Stimulated activated CD8-positive, alpha-beta memory T cell treated with anti-CD3 and anti-CD28 coated beads, Interleukin-7, amount 100 ng/mL, for 1 hour (primary cell): ENCODE measurements at places on chromosomes 3 and 15.

DNA sequence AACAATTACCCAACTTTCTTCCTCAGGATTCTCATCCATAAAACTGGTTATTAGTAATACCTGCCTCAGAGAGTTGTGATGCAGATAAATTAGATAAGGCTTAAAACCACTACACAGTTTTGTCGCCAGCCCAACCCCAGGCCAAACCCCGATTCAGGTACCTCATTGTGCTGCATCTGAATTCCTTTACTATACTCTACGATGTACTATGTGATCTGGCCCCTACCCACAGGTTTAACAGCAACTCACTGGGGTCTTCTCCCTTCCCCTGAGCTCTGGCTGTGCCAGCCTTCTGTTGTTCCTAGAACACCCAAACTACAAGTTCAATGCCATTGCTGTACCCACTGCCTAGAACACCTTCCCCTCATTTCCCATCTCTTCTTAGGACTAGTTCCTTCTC, 64.6 kb downstream of the MYO5A start:
- no peak for DNase-seq

- DNase-seq, result no peak
Measured at GRCh38 chr3:147411238-147411814, 2.2 kb downstream of the ZIC1 start.

GRCh38 chr3:12716605-12717151, 42.4 kb downstream of the TMEM40 start:
- no peak for DNase-seq

DNA sequence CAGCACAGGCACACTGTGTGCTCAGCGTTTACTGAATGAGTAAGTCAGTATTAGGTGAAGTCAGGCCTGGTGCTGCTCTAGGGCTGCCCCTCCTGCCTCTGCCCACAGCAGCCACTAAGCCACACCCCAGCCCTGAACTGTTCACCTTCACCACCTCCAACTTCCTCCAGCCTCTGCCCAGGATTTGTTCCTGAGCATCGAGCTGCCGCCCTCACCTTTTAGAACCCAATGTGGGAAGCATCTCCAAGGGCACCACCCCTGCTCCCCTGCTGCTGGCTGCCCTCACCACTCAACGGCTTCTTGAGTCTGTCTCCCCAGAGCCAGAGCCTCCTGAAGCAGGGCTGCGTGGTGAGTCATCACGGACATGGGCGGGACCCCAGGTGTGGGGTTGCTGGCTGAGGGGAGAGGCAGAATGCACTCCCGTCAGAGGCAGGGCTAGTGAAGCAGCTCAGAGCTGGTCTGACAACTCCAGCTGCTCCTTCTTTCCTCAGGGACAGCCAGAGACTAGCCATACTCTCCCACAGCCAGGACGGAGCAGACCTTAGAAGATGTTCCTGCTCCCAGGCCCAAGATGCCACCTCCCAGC, 5.8 kb downstream of the HYAL2 start:
- peak; percentile 60 for DNase-seq

DNA sequence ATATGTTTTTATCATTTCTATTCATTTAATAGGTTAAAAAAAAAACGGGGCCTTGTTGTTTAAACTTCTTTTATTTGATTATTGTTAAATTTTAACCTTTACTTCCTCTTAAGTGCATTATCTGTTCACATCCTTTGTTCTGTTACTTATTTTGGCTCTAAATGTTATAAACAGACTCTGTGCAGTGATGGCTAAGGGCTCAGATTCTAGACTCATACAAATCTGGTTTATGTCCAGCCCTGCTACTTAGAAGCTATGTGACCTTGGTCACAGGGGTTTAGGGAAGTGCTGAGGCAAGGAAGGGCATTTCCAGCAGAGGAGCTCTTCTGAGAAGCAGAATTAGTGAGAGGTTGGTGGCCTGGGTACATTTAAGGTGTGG, 55.3 kb upstream of the VILL start:
- no peak for DNase-seq

DNA sequence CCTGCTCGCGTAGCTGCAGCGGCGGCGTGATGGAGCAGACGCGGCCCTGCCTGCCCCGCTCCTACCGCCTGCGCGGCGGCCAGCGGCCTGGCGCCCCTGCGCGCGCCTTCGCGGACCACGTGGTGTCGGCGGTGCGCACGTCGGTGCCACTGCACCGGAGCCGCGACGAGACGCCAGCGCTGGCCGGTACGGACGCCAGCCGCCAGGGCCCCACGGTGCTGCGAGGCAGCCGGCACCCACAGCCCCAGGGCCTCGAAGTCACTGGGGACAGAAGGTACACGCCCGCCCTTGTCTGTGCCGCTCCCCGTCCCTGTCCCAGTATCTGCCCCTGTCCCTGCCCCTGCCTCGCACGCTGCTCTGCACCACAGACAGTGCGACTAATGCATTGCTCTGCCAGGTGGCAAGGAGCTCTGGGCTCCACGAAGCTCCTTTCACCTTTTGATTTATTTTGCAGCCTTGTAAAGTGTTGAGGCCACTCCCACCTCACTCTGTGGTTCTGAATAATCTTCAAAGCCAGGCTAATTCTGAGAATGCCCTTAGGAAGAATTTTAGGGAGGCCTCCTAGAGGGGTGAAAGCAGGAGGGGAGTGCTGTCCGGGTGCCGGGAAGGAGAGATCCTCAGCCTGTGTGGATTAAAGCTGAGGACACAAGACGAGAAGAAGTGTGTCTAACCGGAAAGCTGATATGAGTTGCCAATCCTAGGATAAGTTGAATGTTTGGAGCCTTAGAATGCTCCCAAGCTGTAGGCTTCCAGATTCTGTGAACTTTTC, 100.0 kb downstream of the THSD4 start:
- no peak for DNase-seq

DNA sequence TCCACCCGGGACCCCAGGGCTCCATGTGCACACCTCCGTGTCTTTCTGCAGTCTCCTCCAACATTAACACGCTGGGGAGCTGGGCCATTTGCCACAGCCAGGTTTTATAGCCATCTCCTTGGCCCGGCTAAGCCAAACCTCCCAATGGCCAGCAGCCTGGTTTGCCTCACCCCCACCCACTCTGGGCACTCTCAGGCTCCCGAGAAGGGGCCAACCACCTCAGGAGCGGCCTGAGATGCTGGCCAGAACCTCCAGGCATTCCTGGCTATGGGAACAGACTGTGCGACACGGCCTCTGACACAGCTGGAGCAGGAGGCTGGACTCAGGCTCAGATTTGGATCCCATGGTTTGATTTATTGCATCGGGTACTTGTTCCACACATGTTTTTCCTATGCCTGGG, 289.7 kb downstream of the RPLP1 start:
- DNase-seq, result no peak

DNA sequence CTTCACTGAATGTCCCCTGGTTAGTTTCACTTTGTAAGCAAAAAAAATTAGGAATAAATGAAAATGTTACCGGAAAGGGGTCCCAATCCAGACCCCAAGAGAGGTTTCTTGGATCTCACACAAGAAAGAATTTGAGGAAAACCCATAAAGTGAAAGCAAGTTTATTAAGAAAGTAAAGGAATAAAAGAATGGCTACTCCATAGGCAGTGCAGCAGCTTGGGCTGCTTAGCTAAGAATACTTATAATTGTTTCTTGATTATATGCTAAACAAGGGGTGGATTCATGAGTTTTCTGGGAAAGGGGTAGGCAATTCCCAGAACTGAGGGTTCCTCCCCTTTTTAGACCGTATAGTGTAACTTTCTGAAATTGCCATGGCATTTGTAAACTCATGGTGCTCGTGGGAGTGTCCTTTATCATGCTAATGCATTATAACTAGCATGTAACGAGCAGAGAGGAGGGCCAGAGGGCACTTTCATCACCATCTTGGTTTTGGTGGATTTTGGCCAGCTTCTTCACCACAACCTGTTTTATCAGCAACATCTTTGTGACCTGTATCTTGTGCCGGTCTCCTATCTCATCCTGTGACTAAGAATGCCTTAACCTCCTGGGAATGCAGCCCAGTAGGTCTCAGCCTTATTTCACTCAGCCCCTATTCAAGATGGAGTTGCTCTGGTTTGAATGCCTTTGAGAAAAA, 41.0 kb upstream of the CMSS1 start:
- no peak for DNase-seq

DNA sequence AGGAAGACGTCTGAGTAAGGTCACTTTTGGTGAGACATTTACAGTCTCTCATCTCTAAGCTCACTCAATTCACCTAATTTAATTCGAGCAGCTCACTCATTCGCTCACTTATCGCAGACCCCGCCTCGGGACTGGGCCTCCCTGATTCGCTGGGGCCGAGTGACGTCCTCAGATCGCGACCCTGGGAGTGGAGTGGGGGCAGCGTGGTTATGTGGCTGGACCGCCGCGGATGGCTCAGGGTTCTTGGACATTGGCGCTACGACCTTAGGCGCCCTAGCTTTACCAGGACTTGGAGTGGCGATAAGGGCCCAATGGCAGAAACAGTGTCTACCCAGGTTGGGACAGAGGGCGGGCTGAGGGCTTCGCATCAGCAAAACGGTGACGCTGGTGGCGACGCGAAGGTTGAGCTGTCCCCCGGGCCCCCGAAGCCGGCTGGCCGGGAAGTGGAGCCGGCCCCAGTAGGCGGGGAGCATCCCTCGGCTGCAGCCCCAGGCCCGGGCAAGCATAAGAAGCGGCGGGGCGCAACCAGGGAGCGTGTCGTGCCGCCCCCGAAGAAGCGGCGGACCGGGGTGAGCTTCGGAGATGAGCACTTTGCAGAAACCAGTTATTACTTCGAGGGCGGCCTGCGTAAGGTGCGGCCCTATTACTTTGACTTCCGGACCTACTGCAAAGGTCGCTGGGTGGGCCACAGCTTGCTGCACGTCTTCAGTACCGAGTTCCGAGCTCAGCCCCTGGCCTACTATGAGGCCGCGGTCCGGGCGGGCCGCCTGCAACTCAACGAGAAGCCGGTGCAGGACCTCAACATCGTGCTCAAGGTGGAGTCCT, at the start of gene RPUSD2:
Gene RPUSD2, plus strand, starts transcription at position 171 of the 825 bp plus-strand sequence. Its CDS starts 39 bp downstream, at position 210.
- peak; percentile 85 for DNase-seq

- DNase-seq, result no peak
Measured at GRCh38 chr3:127222664-127223063, 29.7 kb downstream of the PRR23E start.

DNA sequence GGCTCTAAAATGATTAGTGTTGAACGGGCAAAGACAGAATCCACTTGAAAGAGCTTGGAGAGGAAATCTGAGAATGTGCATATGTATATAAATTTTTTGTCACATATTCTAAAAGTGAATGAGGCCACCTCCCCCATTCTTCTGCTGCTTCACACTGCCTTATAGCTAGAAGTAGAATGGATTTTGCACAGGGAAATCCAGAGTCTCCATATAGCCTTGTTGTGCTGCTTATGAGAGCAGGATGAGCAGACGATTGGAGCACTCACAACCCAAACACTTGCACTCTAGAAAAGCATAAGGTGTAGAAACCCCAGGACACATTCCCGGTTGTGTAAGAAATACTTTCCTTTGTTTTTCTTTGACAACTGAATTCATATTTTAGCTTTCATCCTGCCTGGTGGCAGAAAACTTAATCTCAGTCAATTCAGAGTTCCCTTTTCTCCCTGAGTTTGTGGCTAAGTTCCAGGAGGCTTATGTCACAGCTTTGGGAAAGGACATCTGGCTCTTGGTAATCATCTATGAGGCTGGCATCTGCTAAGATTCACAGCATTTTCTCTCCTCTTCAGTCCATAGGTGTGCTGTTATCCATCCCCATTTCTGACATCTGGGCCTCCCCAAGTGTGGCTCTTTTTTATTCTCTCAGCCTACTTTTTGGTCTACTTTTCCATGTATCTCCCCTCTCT, 188.4 kb upstream of the PFN2 start:
- no peak for DNase-seq

GRCh38 chr3:66380200-66380932, 120.5 kb downstream of the LRIG1 start:
- no peak for DNase-seq

- no peak for DNase-seq
Measured at GRCh38 chr15:34714476-34715121, 40.2 kb downstream of the GJD2 start.

DNA sequence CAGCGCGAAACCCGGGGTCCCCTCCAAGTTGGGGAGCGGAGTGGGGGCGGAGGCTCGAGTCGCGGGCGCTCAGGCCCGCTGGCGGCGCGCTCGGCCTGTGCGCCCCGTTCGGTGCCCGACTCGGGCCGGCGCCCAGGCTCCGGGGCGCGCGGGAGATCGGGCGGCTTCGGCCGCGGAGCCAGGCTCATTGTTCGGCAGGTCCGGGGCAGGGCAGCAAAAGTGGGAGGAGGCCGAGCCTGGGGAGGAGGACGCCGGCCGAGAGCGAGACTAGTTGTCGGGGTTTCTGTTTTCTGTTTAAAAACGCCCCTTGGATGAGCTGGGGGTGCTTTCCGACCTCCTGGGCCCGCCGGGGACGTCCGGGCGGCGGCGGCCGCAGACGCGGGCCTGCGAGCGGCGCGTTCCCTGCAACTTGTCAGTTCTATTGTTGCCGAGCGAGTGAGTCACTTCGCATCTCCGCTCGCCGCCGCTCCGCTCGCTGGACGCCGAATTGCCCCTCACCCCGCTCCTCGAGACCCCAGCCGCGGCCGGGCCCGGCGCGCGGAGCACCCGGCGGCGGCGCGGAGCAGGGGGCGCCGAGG, 676 bp downstream of the TCF12 start:
- peak; percentile 29 for DNase-seq

GRCh38 chr3:54625805-54626787, 301.8 kb downstream of the LRTM1 start:
- DNase-seq, result no peak

- no peak for DNase-seq
Measured at GRCh38 chr3:52240886-52241370, 2.0 kb upstream of the TWF2 start.

DNA sequence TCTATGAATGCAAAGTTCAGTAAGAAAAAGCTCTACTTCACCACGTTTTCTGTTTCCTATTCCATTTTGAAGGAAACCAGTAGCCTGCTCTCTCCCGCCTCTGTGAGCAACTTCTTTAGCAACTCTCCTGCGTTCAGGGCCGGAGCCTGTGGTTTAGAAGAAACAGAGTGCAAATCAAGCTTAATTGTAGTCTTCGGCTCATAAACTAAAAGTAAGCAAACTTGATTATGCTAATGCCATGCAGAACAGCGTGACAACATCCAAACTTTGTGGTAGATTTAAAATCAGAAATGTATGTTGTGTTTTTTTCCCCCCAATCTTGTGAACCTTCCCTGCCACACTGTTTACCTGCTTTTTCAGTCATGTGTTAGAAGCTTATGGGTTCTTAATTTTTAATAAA, 87.4 kb downstream of the SEMA6D start:
- no peak for DNase-seq

- no peak for DNase-seq
Measured at GRCh38 chr3:126451511-126451910, 24.2 kb downstream of the ZXDC start.

- no peak for DNase-seq
Measured at GRCh38 chr3:62636235-62636826, 238.9 kb downstream of the CADPS start.

DNA sequence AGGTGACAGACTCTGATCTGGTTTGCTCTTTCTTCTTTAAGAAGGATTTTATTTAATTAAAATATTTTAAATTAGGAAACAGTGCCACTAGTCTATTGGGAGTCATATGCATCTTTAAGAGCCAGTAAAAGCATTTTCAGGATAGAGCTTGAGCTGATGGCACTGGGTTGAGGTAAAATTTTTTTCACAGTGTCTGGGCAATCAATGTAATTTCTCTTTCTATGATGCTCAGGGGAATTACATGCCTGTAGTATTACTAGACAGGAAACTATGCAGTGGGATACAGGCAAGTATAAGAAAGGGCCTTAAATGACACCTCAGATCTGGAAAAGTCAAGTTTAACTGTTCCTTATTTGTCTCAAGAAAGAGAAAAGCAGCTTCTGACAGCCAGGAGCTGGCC, 76.4 kb downstream of the GAP43 start:
- DNase-seq, result no peak
